ENCODE measurements at places on chromosomes 3 and 15.

GRCh38 chr3:148861277-148861869 lies 3.7 kb upstream of the CPA3 start:
- DNase-seq = peak; percentile 56

DNA sequence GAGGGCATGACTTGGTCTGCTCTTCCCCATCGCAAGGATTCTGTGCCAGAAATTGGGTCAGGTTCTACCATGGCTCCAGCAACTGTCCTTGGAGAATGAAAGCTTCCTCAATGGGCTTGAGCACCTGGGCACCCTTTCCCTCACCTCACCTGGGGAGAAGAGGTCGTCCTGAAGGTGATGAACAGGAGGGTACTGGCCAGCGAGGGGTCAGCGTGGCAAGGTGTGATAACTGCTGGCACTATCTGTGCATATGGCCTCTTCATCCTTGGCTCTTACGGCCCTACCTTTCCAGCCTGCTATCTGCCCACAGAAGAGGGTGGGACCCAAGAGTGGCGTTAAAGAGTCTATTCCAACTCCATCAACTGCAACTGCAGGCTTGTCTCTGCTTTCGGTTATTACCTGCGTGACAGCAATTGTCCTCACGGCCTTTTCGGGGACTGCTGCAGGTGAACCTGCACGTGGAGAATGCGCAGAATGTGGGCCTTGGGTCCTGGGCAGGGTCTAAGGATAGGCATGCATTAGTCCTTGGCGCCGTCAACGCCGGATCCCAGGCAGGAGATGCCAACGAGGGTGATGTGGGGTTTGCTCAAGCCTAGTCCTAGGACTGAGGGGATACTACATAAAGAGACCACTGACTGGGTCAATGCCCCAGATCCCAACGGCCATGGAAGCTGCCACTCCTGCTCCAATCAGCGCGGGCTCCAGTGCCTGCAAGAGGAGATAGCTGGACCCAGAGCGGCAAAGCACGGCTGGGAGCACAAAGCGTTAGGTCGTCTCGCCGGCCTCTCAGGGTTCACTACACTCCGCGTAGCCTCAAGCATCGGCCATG lies 625 bp upstream of the RBM15B start:
- no peak for DNase-seq

- DNase-seq = no peak
Observed at GRCh38 chr15:71788646-71789579, 21.4 kb upstream of the NR2E3 start.

DNA sequence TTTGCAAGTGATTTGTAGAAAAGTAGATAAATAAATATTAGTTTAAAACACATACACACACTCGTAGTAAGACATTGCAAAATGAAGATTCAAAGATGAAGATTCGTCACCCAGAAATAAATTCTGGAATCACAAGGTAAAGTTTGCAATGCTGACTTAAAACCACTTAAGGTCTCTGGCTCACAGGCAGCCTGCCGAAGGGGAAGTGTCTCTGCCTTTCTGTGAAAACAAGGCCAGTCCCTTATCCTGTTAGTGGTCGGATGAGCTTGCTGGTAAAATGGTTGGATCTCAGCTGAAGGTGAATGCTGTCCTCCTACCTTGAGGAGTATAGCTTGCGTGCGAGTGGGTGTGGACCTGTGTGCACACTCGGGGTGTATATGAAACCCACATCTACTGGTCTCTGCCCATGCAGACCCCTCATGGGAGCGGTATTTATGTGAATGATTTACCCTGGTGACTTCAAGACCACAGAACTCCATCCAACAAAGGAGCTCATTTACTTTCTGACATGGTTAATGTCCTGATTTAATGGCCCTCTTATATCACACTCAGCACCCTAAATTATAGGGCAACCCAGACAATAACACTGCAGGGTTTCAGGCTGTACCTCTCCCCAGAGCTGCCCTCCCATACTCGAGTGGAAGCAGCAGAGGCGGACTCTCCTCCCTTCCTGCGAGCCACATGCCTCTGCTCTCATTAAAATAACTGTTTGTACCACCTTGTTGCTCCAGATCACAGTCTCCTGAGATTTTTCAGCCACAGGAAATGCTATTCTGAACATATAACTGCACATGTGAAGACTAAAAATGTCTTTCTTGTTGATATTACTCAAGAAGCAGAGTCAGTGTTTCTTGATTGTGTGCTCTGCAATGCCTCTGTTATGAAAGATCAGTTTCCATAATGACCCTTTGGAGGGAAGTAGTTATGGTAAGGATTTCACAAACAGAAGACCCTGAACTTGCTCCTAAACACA lies 45.9 kb upstream of the ALDH1A3 start:
- DNase-seq = no peak

DNA sequence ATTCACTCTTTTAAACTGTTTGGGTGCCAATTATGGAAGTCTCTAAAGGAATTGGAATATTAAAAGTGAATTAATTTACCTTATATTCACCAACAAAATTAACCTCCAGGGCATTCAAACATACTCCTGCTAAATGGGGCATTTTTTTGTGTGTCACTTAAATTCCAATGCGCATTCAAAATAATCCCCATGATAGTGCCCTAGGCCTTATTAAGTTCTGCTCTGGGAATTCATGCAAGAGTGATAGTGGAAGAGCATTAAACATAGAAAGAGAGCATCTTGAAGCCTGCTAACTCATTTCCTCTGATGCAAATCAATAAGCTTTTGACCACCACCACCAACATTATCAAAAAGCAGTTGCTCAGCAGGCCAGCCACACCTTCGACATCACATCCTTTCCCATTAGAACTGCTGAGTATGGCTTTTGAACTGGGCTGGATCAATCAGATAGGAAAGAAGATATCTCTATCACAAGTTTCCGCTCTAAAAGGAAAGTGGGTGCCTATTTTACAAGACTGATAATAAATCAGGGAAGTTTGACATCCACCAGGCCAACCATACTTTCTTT lies 156.7 kb downstream of the TMCO5A start:
- no peak for DNase-seq

- no peak for DNase-seq
Observed at GRCh38 chr15:51270706-51271105, 67.7 kb downstream of the CYP19A1 start.

- DNase-seq = no peak
Observed at GRCh38 chr15:72070817-72071447, 47.0 kb downstream of the MYO9A start.

- DNase-seq = peak; percentile 55
Observed at GRCh38 chr3:54123776-54124196, 1.4 kb downstream of the CACNA2D3 start.

DNA sequence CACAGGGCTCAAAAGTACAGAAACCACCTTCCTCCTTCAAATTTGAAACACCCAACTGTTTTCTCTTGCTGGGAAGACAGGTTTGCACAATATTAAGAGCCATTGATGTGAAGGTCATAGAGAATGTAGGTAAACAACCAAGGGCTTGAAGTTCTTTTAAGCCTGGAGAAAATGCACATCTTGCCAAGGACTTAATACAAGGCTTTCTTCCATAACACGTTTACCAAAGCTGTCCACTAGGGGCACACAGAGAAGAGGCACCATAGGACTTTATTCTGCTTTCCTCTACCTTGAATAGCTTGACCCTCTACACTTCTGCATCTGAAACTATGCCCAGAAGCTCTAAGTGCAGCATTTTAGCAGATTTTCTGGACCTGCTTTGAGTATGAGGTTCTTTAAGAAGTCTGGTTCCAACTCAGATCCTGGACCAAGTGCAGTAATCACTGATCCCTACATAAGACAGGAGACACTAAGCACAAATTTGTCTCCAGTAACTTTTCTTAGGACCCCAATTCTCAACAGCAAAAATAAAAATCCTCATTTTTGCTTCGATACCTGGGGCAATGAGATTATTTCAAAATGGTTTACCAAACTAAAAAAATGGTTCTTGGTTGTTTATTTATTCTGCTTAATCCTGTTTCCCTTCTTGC lies 138.0 kb downstream of the FBN1 start:
- DNase-seq = peak; percentile 51

- no peak for DNase-seq
Observed at GRCh38 chr3:71055257-71056001, 528.1 kb downstream of the FOXP1 start.

GRCh38 chr15:81865850-81866537 lies 179.8 kb downstream of the MEX3B start:
- DNase-seq = no peak

GRCh38 chr15:94269954-94270353 lies 38.6 kb downstream of the MCTP2 start:
- no peak for DNase-seq

GRCh38 chr15:57549935-57550334 lies 41.8 kb upstream of the MYZAP start:
- no peak for DNase-seq

- DNase-seq = no peak
Observed at GRCh38 chr3:56879436-56880215, 77.9 kb upstream of the ARHGEF3 start.

GRCh38 chr3:31753050-31753425 lies 220.3 kb downstream of the STT3B start:
- DNase-seq = no peak

- no peak for DNase-seq
Observed at GRCh38 chr15:36921484-36922091, 178.8 kb downstream of the MEIS2 start.

DNA sequence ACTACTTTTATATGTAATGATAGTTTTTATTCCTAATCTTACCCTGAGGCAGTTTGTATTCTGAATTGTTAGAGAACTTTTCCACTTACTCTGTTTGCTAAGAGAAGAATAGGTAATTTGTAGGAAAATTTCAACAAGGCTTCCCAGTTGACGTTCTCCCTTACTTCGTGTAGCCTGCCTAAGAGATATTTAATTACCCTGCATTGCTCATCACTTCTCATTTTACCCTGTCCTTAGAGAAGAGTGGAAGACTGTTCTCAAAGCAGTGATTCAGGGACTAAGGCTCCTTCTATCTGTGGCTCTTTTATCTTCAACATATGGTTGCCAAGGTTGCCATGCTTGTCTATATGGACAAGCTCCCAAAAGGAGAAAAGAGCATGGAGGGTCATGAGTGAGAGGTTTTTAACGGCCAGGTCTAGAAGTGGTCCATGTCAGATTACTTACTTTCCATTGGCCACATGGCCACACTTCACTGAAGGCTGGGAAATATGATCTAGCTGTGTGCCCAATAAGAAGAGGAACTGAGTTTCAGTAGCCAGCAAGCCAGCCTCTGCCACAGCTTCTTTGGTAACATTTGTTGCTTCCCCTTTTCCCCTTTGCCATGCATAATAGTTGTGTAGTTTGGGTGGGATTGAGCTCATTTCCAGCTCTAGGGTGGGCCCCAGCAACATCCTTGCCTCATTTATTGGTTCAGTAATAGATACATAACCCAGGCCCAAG lies 22.1 kb downstream of the PDE8A start:
- DNase-seq = no peak

DNA sequence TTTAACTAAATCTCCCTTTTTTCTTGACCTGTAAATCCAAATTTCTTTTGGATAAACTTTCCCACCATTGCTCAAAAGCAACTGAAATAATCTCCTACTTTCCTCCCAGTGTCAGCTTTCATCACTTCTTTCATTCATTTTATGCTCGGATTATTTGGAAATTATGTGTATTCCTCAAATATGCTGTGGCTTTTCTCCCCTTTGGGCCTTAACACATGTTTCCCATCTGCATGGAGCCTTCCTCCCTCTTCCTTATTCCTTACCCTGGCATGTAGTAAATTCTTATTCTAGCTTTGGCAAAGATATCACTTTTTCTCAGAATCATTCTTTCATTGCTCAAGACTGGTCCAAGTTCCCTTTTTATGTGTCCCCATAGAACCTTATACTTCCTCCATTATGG lies 41.8 kb upstream of the TUSC7 start:
- no peak for DNase-seq

DNA sequence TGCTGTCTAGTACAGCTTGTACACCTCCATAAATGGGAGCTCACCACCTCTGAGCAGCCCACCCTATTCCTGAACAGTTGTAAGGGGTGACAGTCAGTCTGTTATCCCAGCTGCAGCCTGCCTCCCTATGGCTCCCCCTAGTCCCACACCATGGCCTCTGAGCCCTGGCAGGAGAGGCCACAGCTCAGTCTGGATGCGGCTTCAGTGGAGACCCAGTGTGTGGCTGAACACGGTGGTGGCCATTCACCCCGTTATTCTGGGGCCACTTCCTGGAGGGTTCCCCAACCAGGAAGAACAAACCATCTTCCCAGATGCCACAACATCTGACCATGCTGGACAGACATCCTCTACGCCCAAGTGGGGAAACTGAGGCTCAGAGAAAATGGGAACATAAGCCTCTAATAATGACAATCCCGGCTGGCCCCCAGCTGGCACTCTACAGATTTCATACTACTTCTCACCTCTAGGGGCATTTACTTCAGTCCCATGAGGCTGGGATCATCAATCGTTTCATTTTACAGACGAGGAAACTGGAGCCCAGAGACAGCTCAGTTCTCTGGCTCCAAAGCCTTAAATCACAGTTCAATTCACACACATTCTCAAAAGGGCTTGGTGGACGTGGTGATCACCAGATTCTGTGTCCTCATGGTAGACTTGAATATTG lies 9.2 kb upstream of the GRIP2 start:
- no peak for DNase-seq

DNA sequence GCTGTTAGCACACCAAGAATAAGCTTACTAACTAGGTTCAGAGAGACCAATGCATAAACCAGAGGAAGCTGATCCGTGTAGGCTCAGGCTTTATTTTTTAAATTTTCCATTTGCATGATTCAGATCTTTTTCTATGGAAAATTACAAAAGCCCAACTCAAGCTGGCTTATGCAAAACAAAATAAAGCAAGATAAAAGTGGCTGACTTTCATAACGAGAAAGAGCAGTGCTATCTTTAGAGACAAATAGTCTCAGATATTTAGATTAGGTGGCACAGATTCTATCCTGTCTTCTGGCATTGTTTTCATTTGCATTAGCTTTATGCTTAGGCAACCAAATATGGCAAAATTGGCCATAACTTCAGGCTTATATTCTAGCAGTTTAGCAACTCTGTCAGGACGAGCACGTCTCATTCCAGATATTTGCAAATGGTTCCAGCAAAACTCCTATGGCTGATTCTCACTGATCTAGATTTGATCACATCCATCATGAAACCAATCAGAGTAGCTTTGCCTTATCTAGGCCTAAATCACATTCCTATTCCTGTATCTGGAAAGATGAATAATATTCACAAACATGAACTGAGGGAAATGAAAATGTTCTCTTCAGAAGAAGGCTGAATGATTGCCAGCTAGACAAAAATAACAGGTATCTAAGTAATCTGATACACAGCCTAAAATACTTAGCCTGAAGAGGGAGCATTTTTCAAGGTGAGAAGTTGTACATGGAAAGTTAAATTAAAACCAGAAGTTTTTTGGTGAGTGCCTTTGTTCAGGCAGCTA lies 216.4 kb upstream of the DPPA4 start:
- DNase-seq = no peak
